ENCODE measurements at places on chromosomes 1 and 21. TPM values are rescaled to one million over a fixed set of nuclear protein-coding genes. Genes with fewer than 3 reads are reported as not detected.

DNA sequence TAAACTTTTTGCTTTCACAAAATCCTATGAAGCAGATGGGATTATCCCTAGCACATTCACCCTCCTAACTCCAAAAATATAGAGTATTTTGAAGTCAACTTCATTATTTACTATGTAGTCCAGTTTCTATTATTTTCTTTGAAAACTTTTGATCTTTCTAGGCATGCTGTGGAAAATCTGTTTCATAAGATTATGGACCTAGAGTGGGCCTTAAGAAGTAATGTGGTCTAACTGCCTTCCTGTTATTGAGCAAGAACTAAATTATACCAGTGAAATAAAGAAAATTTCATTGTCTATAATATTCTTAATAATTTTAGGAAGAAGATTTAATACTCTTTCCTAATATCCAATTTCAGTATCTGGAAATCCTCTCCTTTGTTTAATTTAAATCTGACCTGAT lies 58.1 kb downstream of the PRKACB start:
- H3K4me1 ChIP-seq: no peaks in the 10 kb centered on the region
- no peak overlapping the region for H3K27ac ChIP-seq
- DNase-seq: no peak
- H3K4me3 ChIP-seq: no peak overlapping the region

- H3K4me1 ChIP-seq: no peaks in the 10 kb centered on the region
- H3K27ac ChIP-seq: no peak overlapping the region
- no peaks in the 10 kb centered on the region for H3K36me3 ChIP-seq
- H3K4me3 ChIP-seq: no peak overlapping the region
- DNase-seq: peak; percentile 33
Observed at GRCh38 chr1:29521811-29522580, 285.7 kb downstream of the PTPRU start.

- no peaks in the 10 kb centered on the region for H3K36me3 ChIP-seq
- no peaks in the 10 kb centered on the region for H3K4me1 ChIP-seq
- H3K27ac ChIP-seq: peak overlapping the region; percentile 54
- DNase-seq: no peak
Observed at GRCh38 chr1:112636597-112637253, 17.1 kb downstream of the CAPZA1 start.

DNA sequence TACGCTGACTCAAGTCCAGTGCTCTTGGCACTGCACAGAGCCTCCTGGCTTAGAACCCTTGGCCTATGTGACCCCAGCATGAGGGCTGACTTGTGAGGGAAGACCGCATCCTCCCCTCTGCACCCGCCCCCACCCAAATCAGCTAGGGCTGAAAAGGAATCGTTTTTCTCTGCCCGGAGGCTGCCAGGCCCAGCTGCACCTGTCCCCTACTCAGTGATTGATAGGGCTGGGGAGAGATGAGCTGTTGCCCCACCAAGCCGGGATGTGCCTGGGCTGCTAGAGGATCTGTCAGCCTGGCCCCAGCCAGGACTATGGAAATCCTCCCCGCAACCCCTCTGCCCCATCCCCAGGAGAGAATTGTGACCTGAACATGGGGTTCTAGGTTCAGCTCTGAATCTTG lies 20.6 kb downstream of the MYOG start:
- H3K4me3 ChIP-seq: no peak overlapping the region
- no peaks in the 10 kb centered on the region for H3K4me1 ChIP-seq
- H3K36me3 ChIP-seq: no peaks in the 10 kb centered on the region
- H3K27ac ChIP-seq: no peak overlapping the region
- H3K27me3 ChIP-seq: no peaks in the 10 kb centered on the region
- DNase-seq: no peak

DNA sequence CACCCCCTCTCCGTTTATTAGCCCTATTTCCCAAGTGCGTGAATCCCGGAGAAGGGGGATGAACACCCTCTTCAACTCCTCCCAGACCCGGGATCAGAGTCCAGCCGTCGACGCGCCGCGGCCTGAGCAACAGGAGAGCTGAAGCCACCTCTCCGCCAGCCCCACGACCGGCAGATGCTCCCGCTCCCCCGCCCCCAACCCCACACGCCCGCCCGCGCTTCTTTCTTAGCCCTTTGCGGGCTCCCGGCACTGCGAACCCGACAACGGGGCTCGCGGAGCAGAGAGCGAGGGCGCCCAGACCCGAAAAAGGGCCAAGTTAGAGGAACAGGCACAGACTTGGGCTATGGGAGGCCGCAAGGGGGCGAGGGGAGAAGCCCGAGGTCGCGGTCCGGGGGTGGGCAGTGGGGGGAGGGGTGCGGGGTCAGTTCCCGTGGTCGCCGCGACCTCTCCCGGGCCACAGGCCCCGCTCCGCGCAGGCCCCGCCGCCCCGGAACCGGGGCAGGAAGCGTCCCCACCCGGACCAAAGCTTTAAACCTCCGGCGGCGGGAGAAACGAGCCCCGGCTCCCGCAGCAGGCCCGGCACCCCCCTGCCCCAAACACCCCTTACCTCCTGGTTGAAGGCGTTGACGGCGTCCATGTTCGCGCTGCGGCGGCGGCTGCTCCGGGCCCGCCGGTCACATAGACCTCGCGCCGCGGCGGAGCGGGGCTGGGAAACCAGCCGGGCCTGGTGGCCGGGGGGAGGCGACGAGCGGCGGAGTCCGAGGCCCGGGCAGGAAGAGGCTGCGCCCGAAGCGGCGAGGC lies 662 bp downstream of the SCAF4 start:
- H3K36me3 ChIP-seq: no peaks in the 10 kb centered on the region
- peak overlapping the region; percentile 97 for H3K4me3 ChIP-seq
- H3K4me1 ChIP-seq: peaks cover 6% of the 10 kb centered on the region
- peak; percentile 32 for DNase-seq

- no peak overlapping the region for H3K27ac ChIP-seq
- no peaks in the 10 kb centered on the region for H3K4me1 ChIP-seq
- no peak for DNase-seq
- no peak overlapping the region for H3K4me3 ChIP-seq
- H3K27me3 ChIP-seq: no peaks in the 10 kb centered on the region
- no peaks in the 10 kb centered on the region for H3K36me3 ChIP-seq
Observed at GRCh38 chr1:87295445-87296110, 33.1 kb upstream of the LMO4 start.

DNA sequence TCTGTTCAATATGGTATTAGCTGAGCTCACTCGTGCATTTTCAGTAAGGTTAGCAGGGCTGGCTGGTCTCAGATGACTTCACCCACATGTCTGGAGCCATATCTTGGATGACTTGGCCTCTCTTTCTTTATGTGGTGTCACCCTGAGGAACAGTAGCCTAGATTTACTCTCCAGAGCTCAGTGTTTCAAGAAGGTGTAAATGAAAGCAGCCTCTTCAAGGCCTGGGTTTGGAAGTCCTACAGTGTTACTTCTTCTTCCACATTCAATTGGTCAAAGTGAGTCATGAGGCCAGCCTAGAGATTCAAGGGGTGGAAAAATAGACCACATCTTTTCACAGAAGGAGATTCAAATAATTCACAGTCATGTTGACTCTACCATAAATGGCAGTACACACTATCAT lies 12.2 kb downstream of the VCAM1 start:
- H3K36me3 ChIP-seq: no peaks in the 10 kb centered on the region
- no peaks in the 10 kb centered on the region for H3K27me3 ChIP-seq
- no peaks in the 10 kb centered on the region for H3K4me1 ChIP-seq
- no peak overlapping the region for H3K27ac ChIP-seq
- no peak overlapping the region for H3K4me3 ChIP-seq

DNA sequence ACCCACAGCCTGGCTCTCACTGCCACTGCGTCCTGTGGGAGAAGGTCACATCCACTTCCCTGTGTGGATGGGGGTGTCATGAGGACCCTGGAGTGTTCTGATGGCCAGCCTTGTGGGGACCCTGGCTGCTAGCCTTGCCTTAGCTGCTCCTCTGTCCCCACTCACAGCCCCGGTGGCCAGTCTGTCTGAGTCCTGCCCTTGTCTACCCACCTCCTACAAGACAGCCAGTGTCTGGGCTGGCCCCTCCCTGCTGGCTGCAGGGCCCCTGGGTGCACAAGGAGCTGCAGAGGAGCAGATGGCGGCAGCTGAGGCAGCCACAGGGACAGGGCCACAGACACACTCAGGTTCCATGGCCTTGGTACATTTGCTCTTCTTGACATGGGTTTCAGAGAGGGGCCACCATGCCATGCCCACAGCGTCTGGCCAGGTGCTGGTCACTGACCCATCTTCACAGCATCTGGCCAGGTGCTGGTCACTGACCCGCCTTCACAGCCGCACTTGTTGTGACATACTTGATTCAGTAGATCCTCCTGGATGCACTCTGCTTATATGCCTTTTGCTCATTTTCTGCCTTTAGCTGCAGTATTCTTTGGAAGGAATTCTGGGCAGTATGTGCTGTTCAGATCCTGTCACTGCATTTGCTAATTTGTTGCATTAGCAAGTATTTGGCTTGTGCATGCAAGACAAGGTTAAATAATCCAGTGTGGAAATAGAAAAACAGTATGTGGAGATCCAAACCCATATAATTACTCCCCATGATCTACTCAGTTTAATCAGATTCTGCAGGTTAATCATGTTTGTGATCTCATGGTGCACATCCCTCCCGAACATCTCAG lies 157.8 kb downstream of the PCBP3 start:
- H3K4me1 ChIP-seq: no peaks in the 10 kb centered on the region
- H3K36me3 ChIP-seq: no peaks in the 10 kb centered on the region
- H3K27ac ChIP-seq: no peak overlapping the region
- no peak for DNase-seq

DNA sequence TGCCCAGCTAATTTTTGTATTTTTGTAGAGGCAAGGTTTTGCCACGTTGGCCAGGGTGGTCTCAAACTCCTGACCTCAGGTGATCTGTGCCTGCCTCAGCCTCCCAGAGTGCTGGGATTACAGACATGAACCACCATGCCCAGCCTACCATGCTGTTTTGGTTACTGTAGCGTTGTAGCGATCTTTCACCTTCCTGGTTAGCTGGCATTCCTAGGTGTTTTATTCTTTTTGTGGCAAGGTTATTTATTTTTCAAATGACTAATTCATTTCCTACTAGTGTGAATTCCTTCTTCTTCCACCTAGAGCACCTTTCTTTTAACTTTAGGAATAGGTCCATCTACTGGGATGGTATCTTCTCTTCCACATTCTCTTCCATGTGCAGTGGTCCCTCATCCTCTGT lies 29.3 kb downstream of the TMEM200B start:
- H3K27me3 ChIP-seq: no peaks in the 10 kb centered on the region
- H3K27ac ChIP-seq: no peak overlapping the region
- no peak for DNase-seq
- H3K36me3 ChIP-seq: no peaks in the 10 kb centered on the region
- H3K4me1 ChIP-seq: no peaks in the 10 kb centered on the region
- no peak overlapping the region for H3K4me3 ChIP-seq

DNA sequence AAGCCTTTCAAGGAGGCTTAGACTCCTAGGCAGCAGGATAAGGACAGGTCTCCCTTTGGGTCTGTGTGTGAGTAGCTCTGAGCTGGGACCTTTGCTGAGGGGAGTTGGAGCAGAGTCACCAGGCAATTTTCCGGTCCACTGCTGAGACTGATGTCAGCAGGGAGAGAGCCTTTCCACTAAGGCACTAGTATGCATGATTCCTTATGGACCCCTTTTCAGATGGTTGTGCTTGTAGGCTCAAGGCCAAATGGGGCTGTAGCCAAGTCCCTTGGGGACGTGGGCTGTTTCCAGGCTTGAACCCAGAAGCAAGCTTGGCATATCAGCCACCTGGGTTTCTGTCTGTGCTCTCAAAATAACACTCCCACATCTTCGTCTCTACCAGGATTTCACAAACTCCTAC lies 73.0 kb downstream of the CCDC18 start:
- no peaks in the 10 kb centered on the region for H3K36me3 ChIP-seq
- H3K27me3 ChIP-seq: no peaks in the 10 kb centered on the region
- no peak overlapping the region for H3K4me3 ChIP-seq
- no peak for DNase-seq
- H3K27ac ChIP-seq: no peak overlapping the region

- peaks cover 51% of the 10 kb centered on the region for H3K36me3 ChIP-seq
- H3K27me3 ChIP-seq: no peaks in the 10 kb centered on the region
- H3K4me3 ChIP-seq: no peak overlapping the region
- no peak overlapping the region for H3K27ac ChIP-seq
Observed at GRCh38 chr1:19113697-19114092, 96.4 kb downstream of the UBR4 start.

- DNase-seq: no peak
- H3K27me3 ChIP-seq: no peaks in the 10 kb centered on the region
- H3K4me1 ChIP-seq: no peaks in the 10 kb centered on the region
- H3K27ac ChIP-seq: no peak overlapping the region
Observed at GRCh38 chr1:37305841-37306240, 168.5 kb upstream of the ZC3H12A start.

GRCh38 chr1:93907718-93908117 lies 1.5 kb downstream of the GCLM start:
- H3K4me3 ChIP-seq: no peak overlapping the region
- H3K27me3 ChIP-seq: no peaks in the 10 kb centered on the region
- no peak overlapping the region for H3K27ac ChIP-seq
- DNase-seq: no peak

DNA sequence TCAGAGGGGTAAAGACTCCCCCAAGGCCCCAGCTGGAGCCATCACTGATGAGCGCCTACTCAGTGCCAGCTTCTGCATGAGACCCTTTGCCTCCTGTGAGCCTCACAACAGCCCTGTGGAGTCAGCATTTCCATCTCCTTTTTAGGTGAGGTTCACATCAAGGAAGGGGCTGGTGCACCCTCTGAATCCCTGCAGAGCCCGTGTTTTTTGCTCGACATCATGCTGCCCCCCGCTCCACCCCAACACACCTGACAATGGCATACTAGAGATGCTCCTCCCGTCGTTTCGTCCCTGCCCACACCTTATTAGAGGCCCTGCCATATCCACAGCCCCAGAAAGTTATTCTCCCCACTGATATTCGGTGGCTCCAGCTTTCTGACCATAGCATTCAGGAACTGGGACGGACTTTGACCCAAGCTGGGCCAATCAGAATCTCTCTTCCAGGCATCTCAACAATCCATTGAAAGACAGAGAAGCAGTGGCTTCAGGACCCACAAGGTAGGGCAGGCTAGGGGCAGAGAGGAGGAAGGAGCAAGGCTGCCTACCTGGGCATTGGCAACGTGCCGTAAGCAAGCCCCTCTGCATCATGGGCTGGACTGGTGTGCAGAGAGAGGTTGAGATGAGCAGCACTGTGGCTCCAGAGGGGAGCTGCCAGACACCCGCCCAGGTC lies 32.7 kb downstream of the EPHA10 start:
- H3K27me3 ChIP-seq: no peaks in the 10 kb centered on the region
- no peaks in the 10 kb centered on the region for H3K4me1 ChIP-seq
- no peak overlapping the region for H3K27ac ChIP-seq
- H3K36me3 ChIP-seq: no peaks in the 10 kb centered on the region
- no peak for DNase-seq

- DNase-seq: peak; percentile 84
- peak overlapping the region; percentile 83 for H3K27ac ChIP-seq
- peaks cover 8% of the 10 kb centered on the region for H3K4me1 ChIP-seq
Observed at GRCh38 chr1:30877205-30877912, 31.2 kb downstream of the SDC3 start.

GRCh38 chr1:41920658-41921057 lies 1.9 kb upstream of the HIVEP3 start:
- H3K4me1 ChIP-seq: peaks cover 12% of the 10 kb centered on the region
- H3K27me3 ChIP-seq: no peaks in the 10 kb centered on the region
- no peaks in the 10 kb centered on the region for H3K36me3 ChIP-seq
- DNase-seq: no peak

- no peak for DNase-seq
- H3K27me3 ChIP-seq: no peaks in the 10 kb centered on the region
- no peaks in the 10 kb centered on the region for H3K36me3 ChIP-seq
- peak overlapping the region; percentile 80 for H3K27ac ChIP-seq
- no peak overlapping the region for H3K4me3 ChIP-seq
Observed at GRCh38 chr1:109864930-109865612, 45.6 kb upstream of the CSF1 start.

AMY1B gene
- not detected for total RNA-seq

TOR1AIP1 gene
- 112 TPM for total RNA-seq

HEYL gene
- total RNA-seq: 5.2 TPM

MYCL gene
- total RNA-seq: 0.32 TPM

CA14 gene
- not detected for total RNA-seq

SLC9A1 gene
- total RNA-seq: 14.2 TPM

NECTIN4 gene
- total RNA-seq: 56.3 TPM

C1orf226 gene
- total RNA-seq: 21.1 TPM

All from breast epithelium (tissue), 4 donors.